ENCODE measurements at places on chromosomes 3 and 15.

DNA sequence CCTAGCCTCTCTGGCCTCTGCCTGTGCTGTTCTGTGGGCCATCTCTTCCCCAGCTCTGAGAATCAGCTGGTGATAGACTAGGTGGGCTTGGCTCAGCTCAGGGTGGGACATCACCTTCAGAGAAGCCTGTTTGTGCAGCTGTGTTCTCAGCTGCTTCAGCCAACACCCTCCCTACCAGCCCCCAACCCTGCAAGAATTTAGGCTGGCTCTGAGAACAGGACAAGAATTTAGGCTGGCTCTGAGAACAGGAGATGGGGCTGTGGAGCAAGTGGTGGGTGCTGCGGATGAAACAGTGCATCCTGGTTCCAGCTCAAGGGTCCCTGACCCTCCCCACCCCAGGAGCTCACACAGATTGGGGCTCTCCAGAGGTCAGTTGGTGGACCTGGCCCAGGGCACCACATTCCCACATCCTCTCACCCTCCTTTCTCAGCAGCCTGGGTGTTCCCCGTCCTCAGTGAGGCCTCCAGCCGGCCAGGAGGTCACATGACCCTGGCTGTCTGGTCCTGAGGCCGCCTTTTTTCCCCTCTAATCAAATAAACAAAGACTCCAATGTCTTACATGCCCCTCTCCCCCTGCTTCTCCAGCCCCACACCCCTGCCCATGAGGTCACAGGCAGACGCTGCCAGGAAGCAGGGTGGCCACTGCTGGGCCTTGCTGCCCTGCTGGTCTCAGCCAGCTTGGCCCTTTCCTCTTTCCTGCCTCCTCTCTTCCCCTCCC lies 14.9 kb downstream of the PLEKHO2 start:
- no peak for DNase-seq

DNA sequence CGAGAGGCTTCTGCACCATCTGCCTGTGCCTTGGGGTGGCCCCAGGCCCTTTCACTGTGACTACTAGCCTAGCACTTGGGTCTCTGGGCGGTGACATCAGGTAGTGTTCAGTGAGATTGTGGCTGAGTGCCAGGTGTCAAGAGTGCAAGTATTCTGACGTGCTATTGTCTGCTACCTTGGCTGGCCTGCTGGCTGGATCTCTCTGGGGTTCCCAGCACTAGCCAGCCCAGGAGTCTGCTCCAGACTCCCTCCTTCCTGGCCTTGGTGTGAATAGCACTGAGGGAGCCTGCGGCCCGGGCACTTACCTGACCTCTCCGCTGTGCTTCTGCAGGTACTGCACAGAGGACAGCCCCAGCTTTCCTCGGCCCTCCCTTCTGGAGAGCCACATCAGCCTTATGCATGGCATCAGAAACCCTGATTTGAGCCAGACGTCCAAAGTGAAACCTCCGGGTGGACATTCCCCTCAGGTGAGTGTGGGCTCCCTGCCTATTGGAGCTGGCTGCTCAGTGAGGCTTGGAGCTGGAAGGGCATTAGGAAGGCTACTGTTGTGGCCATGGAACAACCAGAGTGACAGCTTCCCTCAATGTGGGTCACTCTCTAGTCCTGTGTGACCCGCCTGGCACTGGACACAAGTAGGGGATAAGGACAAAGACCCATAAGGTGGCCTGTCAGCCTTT lies 17.5 kb upstream of the ALPK3 start:
- DNase-seq, result no peak

- DNase-seq, result no peak
These were observed 125.4 kb downstream of the MEGF11 start for GRCh38 chr15:66128116-66128680.

DNA sequence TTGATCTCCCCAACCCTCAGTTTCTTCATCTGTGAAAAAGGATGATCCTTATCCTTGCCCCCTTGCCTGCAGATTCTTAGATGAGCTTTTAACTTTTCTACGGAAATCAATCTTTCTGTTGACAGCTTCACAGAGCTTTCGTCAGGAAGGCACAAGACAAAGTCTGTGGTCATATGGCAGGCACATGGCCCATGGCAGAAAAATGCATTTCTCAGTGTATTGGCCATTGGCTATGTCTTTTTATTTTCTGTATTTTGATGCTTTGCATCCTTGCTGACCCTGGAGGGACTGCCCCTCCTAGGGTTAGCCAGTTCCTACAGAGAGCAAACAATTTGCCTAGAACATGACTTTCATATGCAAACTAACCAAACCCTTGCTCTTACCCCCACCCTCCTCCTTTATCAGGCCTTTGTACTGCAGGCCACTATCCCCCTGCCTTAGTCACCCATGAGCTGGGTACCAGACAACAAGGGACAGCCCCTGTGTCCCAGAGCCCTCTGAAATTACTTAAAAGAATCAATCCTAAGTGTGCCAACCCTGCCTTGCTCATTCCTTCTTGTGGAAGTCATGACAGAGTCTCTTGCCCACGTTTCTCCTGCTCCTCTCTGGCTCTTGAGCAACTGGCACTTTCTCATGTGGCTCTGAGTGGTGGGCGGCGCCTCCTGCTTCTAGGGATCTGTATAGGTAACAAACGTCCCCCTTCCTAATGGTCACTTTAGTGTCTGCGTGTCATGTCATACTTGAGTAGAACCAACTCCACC lies 24.1 kb upstream of the NOX5 start:
- DNase-seq, result no peak

GRCh38 chr3:108180194-108180593 lies 42.0 kb downstream of the IFT57 start:
- DNase-seq, result no peak

DNA sequence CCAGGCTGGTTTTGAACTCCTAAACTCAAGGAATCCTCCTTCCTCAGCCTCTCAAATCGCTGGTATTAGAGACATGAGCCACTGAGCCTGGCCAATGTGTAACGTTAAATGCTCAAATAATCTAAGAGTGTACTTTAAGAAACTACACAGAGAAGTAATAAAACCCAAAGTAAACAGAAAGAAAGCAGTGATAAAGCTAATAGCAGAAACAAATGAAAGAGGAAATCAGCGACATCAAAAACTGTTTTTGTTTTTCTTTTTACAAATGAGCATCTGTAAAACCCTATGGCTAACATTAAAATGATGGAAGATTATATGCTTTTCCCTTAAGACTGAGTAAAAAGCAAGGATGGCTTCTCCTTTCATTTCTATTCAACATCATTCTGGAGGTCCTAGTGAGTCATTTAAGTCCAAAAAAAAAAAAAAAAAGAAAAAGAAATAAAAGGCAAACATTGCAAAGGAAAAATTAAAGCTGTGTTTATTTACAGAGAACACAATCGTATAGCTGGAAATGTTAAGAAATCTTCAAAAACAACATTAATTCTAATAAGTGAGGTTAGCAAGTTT lies 36.8 kb upstream of the FNDC3B start:
- no peak for DNase-seq

- no peak for DNase-seq
These were observed 16.8 kb downstream of the IL17RB start for GRCh38 chr3:53863145-53863544.

DNA sequence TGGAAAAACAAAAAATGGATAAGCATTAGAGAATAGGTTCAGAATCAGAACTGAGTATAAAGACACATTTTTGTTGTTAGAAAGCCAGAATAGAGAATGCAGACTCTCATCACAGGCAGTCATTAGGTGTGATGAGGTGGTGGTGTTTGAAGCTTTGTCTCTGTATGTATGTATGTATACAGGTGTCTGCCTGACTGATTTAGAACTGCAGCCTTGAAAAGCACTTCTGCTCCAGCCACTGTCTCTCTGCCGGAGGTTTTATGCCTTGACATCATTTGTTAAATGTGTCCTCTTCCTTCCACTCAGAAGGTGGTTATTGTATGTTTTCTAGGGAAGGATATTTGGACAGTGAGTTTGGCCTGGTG lies 80.7 kb upstream of the ZBED2 start:
- no peak for DNase-seq
